Activated CD8-positive, alpha-beta T cell treated with anti-CD3 and anti-CD28 coated beads, Interleukin-2, amount 10 ng/mL, durations not matched to agents 7 days and 5 days (primary cell): ENCODE measurements at places on chromosomes 2 and 18.

DNA sequence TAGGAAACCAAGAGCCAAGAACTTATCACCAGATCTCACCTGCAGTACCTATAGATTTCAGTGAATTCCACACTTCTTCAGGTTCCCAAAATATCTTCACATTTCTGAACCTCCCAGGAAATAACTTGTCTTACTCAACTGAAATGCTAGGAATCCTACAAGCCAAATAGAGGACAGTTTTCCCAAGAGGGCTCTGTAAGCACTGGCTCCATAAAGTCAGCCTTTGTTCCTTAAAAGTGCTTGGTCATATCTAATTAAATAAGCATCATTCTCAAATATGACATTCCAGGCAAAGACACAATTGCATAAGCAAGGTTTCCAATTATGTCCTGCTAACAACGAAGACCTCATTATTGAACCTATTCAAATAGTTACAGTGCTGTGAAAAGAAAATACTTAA is 154.6 kb upstream of the MGAT5 start:
- no peak overlapping the region for H3K27ac ChIP-seq
- H3K27me3 ChIP-seq, result peaks cover 14% of the 10 kb centered on the region
- H3K4me1 ChIP-seq, result peaks cover 2% of the 10 kb centered on the region
- no peaks in the 10 kb centered on the region for H3K36me3 ChIP-seq

DNA sequence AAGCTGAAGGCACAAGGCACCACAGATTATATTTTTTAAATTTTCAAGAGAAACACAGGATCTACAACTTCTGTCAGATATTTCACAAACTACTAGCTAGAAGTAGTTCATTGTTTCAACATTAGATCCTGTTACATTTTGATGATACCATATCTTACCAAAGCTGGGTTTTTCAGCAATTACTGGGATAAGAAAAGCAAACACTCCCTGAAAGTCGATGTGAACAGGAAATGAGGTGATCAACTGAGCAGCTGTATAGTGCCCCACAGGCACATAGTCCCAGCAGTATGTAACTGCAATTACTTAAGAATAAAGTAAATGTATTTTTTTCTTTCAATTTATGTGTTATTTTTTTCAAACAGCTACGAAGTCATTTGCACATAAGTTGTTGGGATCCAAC is 103.5 kb downstream of the DNER start:
- H3K27ac ChIP-seq, result no peak overlapping the region
- H3K27me3 ChIP-seq, result no peaks in the 10 kb centered on the region
- no peak overlapping the region for H3K4me3 ChIP-seq
- H3K4me1 ChIP-seq, result no peaks in the 10 kb centered on the region
- no peak for DNase-seq

DNA sequence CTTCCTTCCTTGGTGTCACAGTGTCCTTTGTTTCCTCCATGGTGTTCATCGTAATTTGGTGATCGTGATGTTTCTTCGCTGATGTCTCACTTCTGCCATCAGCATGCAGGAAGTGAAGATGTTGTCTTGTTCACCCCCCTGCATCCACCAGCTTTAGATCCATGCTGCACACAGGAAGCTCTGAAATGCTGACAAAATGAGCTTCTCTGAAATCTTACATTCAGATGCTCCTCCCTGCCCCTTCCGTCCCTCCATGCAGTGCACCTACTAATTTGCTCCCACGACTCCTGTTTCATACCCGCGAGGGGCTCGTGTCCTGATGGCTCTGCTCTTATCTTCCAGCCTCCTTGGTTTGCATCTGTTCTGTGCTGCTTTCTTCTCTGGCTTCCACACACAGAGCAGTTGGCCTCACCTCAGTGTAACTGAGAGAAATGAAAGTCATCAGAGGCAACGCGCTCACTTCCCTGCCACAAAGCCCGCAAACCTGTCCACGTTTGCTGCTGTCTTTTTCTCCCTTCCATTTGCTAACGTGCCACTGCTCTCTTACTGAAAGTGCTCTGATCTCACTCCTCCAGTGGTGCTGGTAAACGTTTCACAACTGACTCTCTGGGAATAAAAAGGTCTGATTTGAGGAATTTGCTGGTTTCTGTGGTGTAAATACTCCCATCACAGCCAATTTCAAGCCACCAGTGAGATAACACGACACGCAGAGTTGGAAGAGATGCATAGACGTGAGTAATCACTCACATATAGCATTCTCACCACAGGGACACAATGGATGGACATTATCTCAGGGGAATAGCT is 41.0 kb upstream of the MGAT4A start:
- H3K4me1 ChIP-seq, result peaks cover 71% of the 10 kb centered on the region
- no peaks in the 10 kb centered on the region for H3K27me3 ChIP-seq
- DNase-seq, result peak; percentile 84
- H3K36me3 ChIP-seq, result peaks cover 23% of the 10 kb centered on the region

- H3K4me1 ChIP-seq, result no peaks in the 10 kb centered on the region
- no peak overlapping the region for H3K27ac ChIP-seq
- DNase-seq, result no peak
- H3K36me3 ChIP-seq, result no peaks in the 10 kb centered on the region
- H3K4me3 ChIP-seq, result no peak overlapping the region
- no peaks in the 10 kb centered on the region for H3K27me3 ChIP-seq
Measured at GRCh38 chr2:166302036-166302435, 73.7 kb downstream of the SCN9A start.

- H3K4me3 ChIP-seq, result no peak overlapping the region
- no peaks in the 10 kb centered on the region for H3K27me3 ChIP-seq
- no peaks in the 10 kb centered on the region for H3K4me1 ChIP-seq
- peak; percentile 70 for DNase-seq
Measured at GRCh38 chr2:223779877-223780276, 57.5 kb downstream of the AP1S3 start.

DNA sequence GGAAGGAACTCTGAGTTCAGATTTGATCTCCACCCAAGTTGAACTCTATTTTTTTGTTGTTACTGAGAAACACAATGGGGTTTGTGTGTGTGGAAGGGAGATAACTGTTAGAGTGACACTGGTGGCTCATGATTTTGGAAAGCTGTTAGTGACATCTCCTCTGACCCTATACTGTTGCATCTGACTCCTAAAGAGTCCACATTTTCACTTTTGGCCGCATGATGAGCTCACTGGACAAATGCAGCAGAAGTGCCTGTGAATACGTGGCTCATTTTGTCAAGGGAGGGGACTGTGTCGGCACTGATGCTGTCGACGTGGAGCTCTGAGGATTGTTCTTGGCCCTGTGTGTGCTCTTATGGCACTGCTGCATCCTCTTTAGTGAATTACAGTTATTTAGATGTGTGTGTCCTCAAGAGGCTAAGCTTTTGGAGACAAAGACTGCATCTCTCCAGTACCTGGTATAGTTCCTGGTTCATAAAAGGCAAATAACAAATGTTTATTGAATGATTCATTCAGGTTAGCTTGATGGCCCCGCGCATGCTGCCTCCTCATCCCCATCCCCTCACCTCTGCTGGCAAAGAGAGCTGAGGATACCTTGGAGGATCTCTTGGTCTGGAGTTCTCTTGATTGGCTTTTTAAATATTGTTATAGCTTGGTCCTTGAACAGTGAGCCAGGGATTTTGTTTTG is 135.4 kb downstream of the PHLPP1 start:
- no peaks in the 10 kb centered on the region for H3K36me3 ChIP-seq
- no peak overlapping the region for H3K4me3 ChIP-seq
- peaks cover 3% of the 10 kb centered on the region for H3K4me1 ChIP-seq
- no peaks in the 10 kb centered on the region for H3K27me3 ChIP-seq
